ENCODE measurements at places on chromosomes 5 and 9. TPM values are rescaled to one million over a fixed set of nuclear protein-coding genes. Genes with fewer than 3 reads are reported as not detected.

GRCh38 chr9:92619601-92620300 lies 50.2 kb downstream of the IPPK start:
- H3K4me1 ChIP-seq, result peaks cover 9% of the 10 kb centered on the region
- H3K36me3 ChIP-seq, result peaks cover 3% of the 10 kb centered on the region
- no peak for DNase-seq

DNA sequence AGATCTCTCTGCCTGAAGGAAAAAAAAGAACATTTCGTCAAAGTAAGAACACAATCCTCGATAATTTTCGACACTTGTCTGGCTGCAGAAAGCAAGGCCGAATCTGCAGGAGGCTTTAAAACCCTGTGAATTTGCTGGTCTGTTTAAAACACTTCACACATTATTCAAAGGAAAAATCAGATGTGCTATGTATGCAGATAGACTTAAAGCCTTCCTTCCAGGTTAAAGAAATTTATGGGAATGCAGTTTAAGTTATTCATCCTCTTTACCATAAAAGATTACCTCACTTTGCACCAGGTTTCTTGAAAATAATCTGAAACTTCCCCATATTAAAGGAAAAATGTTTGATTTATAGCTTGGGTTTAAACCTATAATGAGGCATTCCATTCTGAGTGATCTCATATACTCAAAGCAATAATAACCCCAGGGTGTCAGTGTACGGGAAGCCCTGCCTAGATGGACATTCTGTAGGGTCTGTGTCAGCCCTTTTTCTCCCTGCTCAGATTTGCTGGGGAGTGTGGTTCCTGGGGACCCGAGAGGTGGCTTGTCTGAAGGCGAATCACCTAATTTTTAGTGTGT lies 323.5 kb upstream of the SLC24A2 start:
- no peaks in the 10 kb centered on the region for H3K36me3 ChIP-seq
- DNase-seq, result no peak
- H3K27ac ChIP-seq, result no peak overlapping the region
- H3K27me3 ChIP-seq, result no peaks in the 10 kb centered on the region
- no peaks in the 10 kb centered on the region for H3K4me1 ChIP-seq
- H3K4me3 ChIP-seq, result no peak overlapping the region

DNA sequence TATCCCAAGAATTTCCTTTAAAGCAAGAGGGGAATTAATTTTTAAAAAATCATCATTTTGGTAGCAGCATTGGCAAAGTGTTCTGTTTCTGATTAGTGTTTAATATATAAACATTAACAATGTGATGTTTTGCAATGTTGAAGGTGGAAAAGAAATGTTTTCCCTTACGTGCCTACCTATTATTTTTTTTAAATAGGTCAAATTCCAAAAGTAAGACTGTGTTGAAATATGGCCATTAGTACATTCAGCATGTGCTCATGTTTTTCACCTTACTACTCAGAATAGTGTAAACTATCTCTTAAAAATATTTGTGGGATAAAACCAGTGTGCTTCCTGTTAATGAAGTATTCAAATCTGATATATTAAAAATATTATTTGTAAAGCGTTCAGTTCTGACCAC lies 3.3 kb downstream of the DOCK8 start:
- no peaks in the 10 kb centered on the region for H3K36me3 ChIP-seq
- no peak overlapping the region for H3K27ac ChIP-seq
- H3K4me1 ChIP-seq, result peaks cover 10% of the 10 kb centered on the region
- no peaks in the 10 kb centered on the region for H3K27me3 ChIP-seq
- no peak overlapping the region for H3K4me3 ChIP-seq

GRCh38 chr5:73728493-73729273 lies 102.7 kb downstream of the ARHGEF28 start:
- no peak for DNase-seq
- no peaks in the 10 kb centered on the region for H3K27me3 ChIP-seq
- no peak overlapping the region for H3K4me3 ChIP-seq
- no peak overlapping the region for H3K27ac ChIP-seq
- no peaks in the 10 kb centered on the region for H3K36me3 ChIP-seq

DNA sequence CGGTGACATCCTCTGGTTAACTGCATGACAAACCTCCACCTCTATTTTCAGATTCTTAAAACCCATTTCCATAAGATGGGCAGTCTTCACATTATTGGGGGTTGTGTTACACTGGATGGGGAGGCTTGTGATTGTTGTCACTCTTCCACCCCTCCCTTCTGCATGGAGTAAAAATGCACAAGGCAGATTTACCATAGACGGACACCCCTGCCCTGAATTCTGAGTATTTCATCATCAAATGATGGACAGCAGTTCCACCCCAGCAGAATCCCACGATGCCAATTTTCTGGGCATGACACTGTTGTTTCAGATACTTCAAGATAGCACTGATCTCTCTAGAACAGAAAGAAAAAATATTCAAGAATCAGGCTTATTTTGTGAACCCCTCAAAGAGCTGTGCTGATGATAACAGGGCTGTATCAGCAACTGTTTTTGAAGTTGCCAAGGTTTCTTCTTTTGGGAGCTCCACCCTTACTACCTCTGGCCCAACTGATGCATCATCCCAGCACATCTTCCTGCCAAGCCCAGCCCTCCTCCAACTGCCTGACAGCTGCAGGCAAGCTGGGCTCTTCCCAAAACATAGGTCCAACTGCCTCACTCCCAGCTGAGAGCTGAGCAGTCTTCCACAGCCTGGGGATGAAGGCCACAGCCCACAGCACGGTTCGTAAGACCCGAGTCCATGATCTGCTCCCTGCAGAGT lies 21.4 kb downstream of the CMBL start:
- H3K27ac ChIP-seq, result no peak overlapping the region
- DNase-seq, result no peak
- H3K36me3 ChIP-seq, result peaks cover 10% of the 10 kb centered on the region
- no peak overlapping the region for H3K4me3 ChIP-seq

Gene FBP1
- total RNA-seq, result 34.9 TPM

Gene EXD3
- 23.7 TPM for total RNA-seq

GRCh38 chr5:150389531-150390266 lies 23.0 kb downstream of the CD74 start:
- DNase-seq, result no peak
- H3K4me3 ChIP-seq, result no peak overlapping the region
- no peak overlapping the region for H3K27ac ChIP-seq
- H3K27me3 ChIP-seq, result no peaks in the 10 kb centered on the region
- H3K4me1 ChIP-seq, result no peaks in the 10 kb centered on the region
- H3K36me3 ChIP-seq, result no peaks in the 10 kb centered on the region

GRCh38 chr9:1619915-1620710 lies 395.0 kb upstream of the SMARCA2 start:
- no peaks in the 10 kb centered on the region for H3K36me3 ChIP-seq
- H3K4me3 ChIP-seq, result no peak overlapping the region
- no peaks in the 10 kb centered on the region for H3K4me1 ChIP-seq
- H3K27ac ChIP-seq, result no peak overlapping the region
- no peak for DNase-seq

GRCh38 chr9:33124751-33125381 lies 42.3 kb downstream of the B4GALT1 start:
- no peak overlapping the region for H3K27ac ChIP-seq
- H3K27me3 ChIP-seq, result no peaks in the 10 kb centered on the region
- H3K4me3 ChIP-seq, result no peak overlapping the region
- no peaks in the 10 kb centered on the region for H3K36me3 ChIP-seq
- DNase-seq, result no peak

Gene WDR31
- 12.9 TPM for total RNA-seq

- no peak overlapping the region for H3K4me3 ChIP-seq
- no peak for DNase-seq
- no peaks in the 10 kb centered on the region for H3K4me1 ChIP-seq
Observed at GRCh38 chr5:56774957-56775356, 40.4 kb upstream of the MAP3K1 start.

- no peak overlapping the region for H3K27ac ChIP-seq
- peaks cover 12% of the 10 kb centered on the region for H3K4me1 ChIP-seq
- no peaks in the 10 kb centered on the region for H3K36me3 ChIP-seq
- H3K27me3 ChIP-seq, result no peaks in the 10 kb centered on the region
Observed at GRCh38 chr5:137167187-137167586, 331.9 kb downstream of the SPOCK1 start.

Data from PC-9 (cell line).